ENCODE measurements at places on chromosomes 2 and 18. TPM values are rescaled to one million over a fixed set of nuclear protein-coding genes. Genes with fewer than 3 reads are reported as not detected.

DNA sequence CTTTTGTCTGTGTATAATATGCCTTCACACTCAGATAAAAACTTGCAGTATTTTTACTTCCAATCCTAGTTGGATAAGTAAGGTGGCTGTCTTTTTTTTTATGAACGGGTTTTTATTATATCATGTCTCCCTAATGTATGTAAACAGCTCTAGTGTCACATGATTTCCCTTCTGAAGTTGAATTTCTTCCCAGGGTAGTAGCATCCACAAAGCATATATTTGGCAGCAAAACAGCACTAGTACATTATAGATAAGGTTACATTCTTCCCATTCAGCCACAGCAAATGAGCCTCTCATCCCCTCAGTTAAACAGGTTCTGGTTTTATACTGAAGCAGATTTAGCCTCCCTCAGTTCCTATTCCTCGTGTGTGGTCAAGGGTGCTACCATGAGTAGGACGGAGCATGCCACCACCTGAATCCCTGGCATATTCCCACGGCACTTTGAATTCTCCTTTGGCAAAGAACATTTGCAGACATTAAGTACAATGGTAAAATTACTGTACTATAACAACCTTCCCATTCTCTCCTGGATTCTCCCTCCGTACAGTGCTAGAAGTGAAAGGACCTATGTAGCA, 15.4 kb upstream of the DTNA start:
- DNase-seq: no peak

Gene ALPG
- total RNA-seq: not detected

Gene VWA3B
- not detected for total RNA-seq

Gene LIMS4
- 0.94 TPM for total RNA-seq

DNA sequence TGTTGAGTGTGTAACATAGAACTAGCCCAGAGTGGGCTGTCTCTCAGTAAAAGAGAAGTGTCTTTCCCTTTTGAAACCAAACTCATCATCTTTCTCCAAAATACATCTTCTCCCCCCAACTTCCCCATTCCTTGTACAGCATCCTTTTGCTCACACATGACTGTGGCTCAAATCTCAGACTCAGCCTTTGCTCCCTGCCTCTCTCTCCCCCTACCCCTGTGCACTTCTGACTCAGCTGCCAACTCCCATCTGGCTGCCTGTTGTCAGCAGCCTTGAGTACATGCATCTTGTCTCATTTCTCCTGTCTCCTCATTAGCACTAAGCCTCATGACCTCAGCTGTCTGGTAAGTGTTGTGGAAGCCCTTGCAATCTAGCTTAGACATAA, 18.1 kb upstream of the MGAT4A start:
- DNase-seq: no peak

DNA sequence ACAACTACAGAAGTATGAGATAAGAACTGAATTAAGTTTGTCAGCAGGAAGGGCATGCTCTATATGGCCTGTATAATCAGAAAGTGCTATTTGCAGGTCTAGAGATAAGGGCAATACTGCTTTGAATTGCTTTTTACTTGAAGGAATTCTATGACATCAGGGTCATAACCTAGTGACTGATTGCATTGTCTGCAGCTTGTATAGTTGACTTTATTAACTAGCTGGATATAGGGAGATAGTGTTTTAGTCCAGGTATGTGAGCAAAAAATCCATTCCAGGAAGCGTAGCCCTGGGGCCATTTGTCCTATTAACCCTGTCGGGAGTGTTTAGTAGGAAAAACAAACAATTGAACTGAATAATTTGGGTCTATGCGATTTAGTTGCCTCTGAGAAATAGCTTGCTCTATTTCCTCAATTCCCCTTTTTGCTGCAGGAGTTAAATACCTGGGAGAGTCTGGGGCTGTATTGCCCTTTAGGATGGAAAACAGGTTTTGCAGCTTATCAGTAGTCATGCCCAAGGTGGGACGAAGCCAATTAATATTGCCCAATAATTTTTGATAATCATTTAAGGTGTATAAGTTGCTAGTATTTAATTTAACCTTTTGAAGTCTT, 30.0 kb downstream of the HTR2B start:
- DNase-seq: no peak
